ENCODE measurements at places on chromosomes 7 and 10.

- no peak for DNase-seq
Measured at GRCh38 chr10:110093722-110094121, 85.9 kb downstream of the ADD3 start.

DNA sequence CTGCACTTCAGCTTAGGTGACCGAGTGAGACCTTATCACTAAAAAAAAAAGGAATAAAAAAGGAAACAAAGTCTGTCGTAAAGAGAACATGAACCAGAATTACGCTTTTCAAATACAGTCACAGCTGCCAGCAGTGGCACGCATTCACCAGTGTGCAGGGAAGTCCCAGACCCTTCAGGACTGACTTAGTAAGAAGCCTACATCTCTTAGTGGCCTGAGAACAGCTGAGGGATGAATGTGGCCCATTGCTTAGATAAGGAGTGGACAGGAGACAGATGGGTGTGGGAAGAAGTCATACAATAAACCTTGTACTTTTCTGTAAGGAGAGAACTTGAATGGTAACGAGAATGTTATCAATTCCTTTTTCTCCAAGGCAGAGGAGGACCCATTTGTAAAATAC lies 178.5 kb downstream of the JCAD start:
- DNase-seq, result no peak

DNA sequence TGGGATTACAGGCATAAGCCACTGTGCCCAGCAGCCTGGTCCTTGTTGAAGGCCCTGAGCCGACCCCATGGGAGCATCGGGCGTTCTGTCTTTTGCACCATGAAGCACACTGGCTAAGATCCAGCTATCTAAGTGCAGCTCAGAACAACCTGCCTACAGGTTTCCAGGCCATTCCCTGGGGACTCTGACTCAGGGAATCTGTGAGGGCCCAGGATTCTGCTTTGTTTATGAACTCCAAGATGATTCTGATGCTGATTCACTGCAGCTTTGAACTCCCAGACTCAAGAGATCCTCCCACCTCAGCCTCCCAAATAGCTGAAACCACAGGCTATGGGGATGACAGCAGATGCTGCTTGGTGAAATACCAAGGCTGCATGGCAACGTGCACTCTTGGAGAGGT lies 30.2 kb downstream of the NPTX2 start:
- DNase-seq, result no peak

- DNase-seq, result no peak
Measured at GRCh38 chr7:27197137-27198042, 2.5 kb downstream of the HOXA13 start.

DNA sequence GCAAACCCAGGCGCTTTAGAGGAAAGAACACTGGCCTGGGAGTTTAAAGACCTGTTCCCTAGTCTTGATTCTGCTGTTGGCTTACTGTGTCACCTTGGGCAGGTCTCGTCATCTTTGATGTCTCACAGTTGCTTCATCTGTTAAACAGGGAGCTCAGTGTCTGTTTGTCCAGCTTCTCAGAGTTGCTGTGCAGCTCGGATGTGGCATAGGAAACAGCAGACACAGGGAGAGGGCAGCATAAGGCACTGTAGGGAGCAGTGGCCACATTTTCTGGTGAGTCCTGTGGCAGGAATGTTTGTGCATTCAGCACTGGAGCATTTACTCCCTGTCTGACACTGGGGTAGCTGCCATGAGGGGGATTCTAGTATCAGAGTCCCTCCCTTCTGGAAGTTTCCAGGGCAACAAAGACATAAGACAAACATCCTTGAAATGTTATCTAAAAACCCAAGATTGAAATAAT lies 2.0 kb downstream of the REPIN1 start:
- no peak for DNase-seq

- DNase-seq, result no peak
Measured at GRCh38 chr10:44382981-44383748, 1.7 kb downstream of the CXCL12 start.

DNA sequence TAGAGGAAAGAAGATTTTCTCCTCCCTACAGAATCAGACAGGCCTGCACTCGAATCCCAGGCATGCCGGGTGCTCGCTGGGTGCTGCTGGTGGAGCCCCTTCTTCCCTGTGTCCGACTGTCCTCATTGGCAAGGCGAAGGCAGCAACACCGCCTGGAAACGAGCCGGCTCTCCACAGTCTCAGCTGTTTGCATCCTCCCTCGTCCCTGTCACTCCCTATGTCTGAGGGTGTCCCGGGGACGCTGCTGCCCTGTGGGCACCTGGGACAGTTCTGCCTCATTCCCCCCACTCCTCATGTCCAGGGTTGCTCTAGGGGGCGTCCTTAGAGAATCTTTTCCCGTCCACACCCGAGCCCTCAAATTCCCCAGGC lies 31.6 kb upstream of the TMEM72 start:
- no peak for DNase-seq

DNA sequence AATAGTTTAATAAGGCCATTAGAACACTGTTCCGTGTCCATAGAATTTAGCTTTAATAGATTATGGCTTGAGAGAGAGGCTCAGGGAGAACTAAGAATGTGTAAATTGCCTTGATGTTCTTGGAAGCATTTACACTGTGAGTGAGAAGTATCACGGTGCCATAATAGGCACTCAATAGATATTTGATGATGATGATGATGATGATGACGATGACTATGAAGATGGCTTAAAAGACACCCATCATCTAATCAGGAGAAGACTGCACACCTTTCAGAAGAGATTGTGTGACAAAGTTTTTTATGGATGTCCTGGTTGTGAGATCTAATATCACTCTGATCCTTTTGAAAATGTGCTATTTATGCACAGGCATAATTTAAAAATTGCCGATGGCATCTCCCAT lies 264.2 kb downstream of the GLI3 start:
- DNase-seq, result no peak

- DNase-seq, result no peak
Measured at GRCh38 chr7:20301311-20301939, 29.3 kb upstream of the ITGB8 start.

- DNase-seq, result no peak
Measured at GRCh38 chr7:74176555-74176954, 2.4 kb downstream of the EIF4H start.

GRCh38 chr7:3032256-3032655 lies 11.4 kb downstream of the CARD11 start:
- no peak for DNase-seq

DNA sequence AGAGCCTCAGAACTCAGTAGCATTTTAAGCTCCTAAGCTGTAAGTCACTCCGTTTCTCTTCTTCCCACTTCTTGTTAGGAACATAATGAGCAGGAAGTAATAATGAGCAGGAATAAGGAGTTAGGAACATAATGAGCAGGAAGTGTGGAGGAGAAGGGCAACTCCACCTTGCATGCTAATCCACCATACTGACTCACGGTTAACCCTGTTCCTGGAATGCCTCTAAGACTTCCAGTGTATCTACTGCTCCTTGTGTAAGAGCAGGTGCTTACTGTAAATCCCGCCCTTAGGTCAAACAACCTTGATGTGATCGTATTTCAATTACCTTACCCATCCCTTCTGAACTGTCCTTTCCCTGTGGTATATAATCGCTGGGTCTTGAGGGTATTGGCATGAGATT lies 528.7 kb downstream of the CALN1 start:
- DNase-seq, result no peak

- no peak for DNase-seq
Measured at GRCh38 chr10:77974396-77975074, 48.0 kb upstream of the DLG5 start.

GRCh38 chr7:98084631-98085030 lies 22.0 kb upstream of the LMTK2 start:
- no peak for DNase-seq

DNA sequence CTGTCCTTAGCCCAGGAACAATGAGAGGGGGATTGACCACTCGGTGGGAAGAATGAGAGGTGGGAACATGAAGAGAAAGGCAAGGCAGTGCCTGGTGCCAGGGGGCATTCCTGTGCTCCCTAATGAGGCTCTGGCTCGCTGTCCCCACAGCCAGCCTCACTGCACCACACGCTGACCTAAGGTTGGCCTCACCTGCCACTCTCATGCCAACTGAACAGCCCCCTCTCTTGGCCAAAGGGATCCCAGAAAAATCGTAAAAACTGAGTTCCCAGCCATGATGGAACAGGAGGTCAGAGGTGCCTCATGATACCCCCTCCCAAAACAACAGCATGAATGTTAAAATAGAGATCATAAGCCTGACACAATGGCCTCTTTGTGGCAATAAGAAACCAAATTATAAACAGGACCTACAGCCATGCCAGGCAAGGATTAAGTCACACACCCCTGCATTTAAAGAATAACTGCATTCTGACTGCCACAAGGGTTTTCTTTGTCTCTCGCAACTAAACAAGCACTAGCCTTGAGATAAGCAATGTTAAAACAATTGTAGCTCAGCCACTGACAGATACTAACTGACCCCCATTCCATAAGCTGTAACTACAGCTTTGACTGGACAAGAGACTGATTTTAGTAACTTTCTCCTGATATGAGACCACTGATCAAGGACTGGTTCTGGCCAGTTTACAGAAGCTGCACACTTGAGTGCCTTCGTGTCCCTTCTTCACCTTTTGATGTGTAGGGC lies 149.2 kb downstream of the SH2D4B start:
- DNase-seq, result no peak

- no peak for DNase-seq
Measured at GRCh38 chr10:123999261-123999660, 94.1 kb downstream of the CHST15 start.

DNA sequence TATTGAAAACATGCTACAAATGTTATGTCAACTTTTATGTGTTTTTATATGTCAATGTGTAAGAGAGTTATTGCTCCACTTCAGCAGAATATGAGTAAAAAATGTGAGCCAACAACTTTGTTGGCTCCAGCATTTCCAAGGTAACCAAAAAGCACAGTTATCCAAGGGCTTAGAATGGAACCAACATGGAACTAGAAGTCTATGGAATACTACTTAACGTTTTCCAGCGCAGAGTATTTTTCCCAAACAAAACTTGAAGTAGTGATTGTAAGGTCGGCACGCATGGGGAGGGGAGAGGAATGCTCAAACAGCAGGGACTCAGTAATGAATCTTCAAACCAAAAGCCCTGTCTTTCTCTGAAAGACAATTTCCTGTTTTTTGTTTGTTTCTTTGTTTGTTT lies 45.0 kb upstream of the TSPAN13 start:
- DNase-seq, result no peak

- no peak for DNase-seq
Measured at GRCh38 chr10:18680754-18681153, 21.5 kb downstream of the ARL5B start.

DNA sequence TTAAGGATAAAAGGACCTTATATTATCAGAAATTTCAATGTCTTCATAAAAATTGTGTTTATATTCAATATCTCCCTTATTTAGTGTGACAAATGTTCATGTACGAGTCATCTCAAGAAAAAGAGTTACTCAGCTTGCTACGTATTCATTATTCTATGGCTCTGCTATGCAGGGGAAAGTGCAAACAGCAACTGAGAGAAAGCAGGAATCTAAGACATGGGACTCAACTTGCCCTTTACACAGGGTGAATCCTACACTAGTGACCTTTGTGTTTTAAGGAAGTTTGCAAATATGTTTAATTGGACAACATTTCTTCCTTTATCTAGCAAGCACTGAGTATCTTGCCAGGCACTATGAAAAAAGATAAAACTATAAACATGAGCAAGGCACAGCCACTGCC lies 104.7 kb downstream of the NPSR1 start:
- DNase-seq, result no peak

DNA sequence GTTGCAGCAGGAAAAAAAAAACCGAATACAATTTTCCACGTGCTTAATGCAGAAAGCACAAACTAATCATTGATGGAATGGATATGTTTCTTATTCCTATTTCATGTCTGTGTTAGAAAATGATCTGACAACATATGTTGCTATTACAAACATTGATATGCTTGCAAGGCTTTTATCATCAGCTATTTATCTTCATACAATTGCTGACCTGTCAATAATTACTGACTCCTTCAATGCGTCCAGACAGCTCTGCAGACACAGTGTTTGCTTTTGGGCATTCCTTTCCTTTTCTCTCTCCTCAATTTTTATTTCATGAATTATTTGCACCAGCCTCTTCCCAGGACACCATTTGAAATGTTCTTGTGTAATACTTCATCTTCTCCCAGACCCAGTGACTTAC lies 246.2 kb downstream of the SEC23IP start:
- no peak for DNase-seq

GRCh38 chr10:2048337-2048973 lies 311.1 kb upstream of the ADARB2 start:
- DNase-seq, result no peak

DNA sequence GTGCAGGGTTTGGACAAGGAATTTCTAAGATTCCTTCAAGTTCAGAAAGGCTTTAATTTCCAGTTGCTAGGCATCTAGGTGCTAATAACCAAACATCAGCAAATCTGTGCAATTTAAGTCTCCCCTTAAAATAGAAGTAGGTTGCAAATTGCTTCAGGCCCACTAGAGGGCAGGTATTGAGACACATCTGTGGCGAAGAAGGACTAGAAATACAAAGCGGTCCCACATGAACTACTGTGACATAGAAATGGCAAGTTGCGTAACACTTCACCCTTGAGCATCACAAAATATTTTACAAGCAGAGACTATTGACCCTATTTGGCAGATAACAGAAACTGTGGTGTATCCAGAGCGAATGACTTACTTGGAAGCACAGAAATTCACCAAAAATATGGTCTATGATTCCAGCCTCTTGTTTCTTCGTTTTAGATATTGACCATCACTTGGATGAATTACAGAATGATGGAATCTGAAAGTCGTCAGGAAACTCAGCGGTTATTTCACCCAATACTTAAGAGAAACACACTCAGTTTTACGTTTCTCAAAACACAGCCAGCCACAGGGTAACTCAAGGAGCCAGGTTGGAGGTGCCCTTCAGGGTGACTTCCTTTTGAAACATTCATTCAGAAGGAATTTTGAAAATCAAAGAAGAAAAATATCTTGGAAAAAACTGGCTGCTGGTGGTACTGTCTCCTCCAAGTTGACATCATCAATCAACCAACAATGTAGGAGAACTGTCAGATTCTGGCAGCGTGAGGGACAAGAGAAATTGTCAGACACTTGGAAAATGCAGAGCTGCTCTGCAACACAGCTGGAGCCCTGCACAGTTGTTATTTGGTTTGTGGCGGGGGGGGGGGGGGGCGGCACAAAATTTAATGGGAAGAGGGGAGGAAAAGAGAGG lies 256.3 kb upstream of the MINDY3 start:
- no peak for DNase-seq

- peak; percentile 65 for DNase-seq
Measured at GRCh38 chr7:43669286-43670081, 59.8 kb downstream of the COA1 start.
